CMK (cell line): ENCODE measurements at places on chromosomes 2 and 18.

DNA sequence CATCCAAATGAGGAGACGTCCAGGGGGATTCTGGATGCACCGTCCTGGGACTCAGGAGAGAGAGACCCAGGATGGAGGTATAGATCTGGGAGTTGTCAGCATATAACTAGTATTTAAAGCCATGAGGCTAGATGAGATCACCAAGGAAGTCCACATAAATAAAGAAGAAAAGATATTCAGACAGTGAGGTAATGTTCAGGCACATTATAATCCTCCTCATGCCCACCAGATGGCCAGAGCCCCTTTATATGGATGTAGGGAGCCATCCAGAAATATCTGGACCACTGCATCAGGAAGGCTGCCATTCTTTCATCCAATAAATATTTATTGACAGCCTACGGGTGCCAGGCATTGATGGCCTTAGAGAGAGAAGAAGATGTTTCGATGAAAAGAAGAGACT lies 21.2 kb upstream of the NCKAP5 start:
- DNase-seq: no peak

GRCh38 chr2:7373156-7373555 lies 455.9 kb downstream of the RNF144A start:
- no peak for DNase-seq

- DNase-seq: no peak
Measured at GRCh38 chr2:126239320-126239955, 416.5 kb upstream of the GYPC start.

DNA sequence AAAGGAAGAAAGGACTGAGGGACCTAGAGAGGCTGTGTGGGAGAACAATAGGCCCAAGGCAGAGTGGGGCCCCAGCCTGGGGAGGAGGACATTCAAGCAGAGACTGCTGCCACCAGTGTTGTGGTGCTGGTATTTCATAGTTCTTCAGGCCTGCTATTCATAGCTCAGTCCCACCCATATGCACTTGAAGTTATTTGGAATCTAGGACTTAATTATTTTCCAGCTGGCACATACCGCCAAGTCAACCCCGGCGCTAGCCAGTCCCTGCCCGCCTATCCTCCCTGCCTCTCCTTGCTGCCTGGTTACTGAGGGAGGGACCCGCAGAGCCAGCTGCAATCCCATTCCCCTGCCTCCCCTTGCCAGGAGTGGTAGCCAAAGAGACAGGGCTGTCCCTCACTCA lies 141.2 kb downstream of the CABLES1 start:
- DNase-seq: no peak

- DNase-seq: no peak
Measured at GRCh38 chr2:233385489-233386044, 31.3 kb downstream of the DGKD start.
